ENCODE measurements at places on chromosomes 16 and 17.
A peak's percentile ranks its signal among the peaks of the same experiment; 100 is the strongest.

DNA sequence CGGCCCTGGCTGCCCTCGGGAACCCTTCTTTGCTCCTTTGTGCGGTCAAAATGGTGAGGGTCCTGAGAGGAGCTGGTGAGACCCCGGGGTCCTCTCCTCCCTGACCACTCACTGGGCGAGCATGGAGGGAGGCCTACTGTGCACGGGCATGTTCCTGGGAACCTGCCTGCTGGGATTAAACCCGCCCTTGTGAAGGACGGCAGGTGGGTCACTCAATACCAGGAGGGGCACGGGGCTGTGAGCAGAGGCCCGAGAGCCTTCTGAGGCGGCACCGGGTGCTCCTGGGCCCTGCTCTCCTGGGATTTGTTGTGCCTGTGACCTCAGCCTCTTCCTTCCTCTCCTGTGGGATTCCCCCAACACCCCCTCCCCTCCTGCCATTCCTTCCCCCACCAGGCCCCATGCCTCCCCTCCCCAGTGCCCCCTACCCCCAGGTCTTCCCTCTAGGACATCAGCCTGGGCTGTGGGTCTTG, 19.7 kb downstream of the METRNL start:
- no peak for DNase-seq

- DNase-seq: no peak
Measured at GRCh38 chr17:69884356-69884755, 190.7 kb upstream of the KCNJ16 start.

DNA sequence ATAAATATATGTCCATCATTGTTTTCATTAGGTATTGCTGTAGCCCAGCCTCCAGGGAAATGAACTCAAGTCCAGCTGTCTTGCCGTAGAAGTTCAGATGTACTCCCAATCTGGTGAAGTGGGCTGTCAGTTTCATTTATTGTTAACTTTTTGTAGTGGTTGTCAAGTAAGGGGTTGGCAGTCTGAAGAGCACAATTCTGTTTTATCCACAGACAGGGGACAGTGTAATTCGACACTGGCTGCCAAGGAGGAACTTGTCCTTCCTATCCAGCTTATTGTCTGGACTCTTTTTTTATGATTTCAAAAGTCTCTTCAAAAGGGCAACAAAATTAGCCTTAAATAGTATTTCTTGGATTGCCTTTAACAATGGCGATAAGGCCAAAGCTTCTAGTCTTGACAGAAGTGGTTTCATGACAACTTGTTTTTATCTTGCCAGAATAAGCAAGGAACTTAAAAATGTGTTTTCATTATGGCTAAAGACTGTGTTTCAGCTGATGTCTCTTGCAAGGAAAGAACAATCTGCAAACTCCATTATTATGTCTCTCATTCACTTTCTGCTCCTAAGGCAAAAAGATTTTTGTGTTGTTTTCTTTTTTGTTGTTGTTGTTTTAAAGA, 73.9 kb upstream of the TANC2 start:
- DNase-seq: no peak

DNA sequence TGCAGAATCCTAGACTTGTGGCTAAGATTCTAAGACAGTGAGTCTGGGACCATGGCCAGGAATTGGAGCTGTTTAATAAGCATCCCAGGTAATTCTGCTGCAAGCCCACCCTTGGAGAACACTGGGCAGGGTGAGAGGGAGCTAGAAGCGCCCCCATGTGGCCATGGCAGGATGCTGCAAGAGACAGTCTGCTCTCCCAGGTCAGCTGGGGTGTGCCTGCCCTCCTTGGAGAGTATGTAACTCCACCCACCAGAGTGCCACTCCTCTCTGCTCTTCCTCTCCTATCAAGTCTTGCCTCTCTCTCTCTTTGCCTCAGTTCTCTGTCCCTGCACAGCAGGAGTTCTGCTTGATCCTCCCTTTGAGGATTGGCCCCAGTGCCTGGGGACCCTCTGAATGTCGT, 14.9 kb downstream of the RCVRN start:
- peak; percentile 39 for DNase-seq

GRCh38 chr17:46043606-46044005, 44.6 kb downstream of the STH start:
- no peak for DNase-seq

DNA sequence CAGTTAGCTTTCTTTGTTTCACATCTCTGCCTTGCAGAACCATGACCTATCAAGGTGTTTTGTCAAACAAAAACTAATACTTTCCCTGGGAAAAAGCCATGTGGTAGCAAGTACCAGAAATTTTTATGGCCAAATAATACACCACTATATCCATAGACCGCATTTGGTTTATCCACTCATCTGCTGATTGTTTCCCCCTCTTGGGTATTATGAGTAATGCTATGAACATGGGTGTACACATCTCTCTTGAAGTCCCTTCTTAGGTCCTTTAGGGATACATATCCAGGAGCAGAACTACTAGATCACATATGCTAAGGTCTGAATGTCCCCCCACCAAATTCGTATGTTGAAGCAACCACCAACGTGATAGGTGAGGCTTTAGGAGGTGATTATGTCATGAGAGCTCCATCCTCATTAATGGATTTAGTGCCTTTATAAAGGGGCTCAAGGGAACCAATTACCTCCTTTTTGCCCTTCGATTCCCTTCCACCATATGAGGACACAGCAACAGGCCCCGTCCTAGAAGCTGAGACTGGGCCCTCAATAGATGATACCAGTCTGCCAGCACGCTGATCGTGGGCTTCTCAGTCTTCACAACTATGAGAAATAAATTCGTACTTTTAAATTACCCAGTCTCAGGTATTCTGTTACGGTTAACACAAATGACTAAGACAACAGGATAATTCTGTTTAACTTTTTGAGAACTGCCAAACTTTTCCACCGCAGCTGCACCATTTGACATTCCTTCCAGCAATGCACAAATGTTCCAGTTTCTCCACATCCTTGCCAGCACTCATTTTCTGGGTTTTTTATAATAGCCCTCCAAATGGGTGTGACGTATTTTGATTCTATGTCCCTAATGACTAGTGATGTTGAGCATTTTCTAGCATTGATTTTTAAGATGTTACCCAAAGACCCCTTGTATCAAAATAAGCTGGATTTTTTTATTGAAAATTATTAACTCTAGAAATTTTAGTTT, 30.0 kb downstream of the SIAH1 start:
- DNase-seq: no peak

GRCh38 chr17:68246271-68247028, 1.4 kb upstream of the AMZ2 start:
- DNase-seq: no peak

DNA sequence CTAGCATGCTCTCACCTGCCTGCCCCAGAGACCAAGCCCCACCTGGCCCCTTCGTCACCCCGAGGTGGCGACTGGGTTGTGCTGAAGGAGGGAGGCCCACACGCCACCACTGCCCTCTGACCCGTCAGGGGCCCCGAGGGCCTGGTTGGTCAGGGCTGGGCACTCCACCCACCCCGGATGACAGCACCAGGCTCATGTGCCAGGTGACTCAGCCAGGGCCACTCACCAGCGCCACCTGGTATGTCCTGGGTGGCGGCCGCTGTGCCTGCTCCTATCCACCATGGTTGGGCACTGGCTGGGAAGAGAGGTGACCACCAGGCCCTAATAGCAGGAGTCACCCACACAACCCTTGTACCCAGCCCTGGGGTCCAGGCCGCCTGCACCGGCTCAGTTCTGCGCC, 68.9 kb downstream of the JPH3 start:
- DNase-seq: no peak

GRCh38 chr17:73942703-73943415, 260.6 kb upstream of the RPL38 start:
- DNase-seq: no peak

DNA sequence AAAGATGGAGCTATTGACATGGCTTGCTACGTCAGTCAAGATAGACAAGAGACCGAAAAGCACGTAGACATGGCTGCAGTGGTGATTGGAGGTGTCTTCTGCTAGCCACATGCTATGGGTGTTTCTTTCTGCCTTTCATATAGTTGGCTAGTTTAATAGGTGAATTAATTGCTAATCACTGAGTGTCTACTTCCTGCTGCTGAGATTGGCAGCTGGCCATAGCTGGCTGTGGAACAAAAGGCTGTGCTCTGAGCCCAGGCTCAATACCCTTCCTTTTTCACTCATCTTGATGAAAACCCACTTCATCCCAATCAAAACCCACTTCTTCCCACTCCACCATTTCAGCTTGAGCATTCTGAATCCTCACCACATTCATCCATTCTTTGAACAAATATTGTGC, 221.4 kb upstream of the MAF start:
- no peak for DNase-seq

DNA sequence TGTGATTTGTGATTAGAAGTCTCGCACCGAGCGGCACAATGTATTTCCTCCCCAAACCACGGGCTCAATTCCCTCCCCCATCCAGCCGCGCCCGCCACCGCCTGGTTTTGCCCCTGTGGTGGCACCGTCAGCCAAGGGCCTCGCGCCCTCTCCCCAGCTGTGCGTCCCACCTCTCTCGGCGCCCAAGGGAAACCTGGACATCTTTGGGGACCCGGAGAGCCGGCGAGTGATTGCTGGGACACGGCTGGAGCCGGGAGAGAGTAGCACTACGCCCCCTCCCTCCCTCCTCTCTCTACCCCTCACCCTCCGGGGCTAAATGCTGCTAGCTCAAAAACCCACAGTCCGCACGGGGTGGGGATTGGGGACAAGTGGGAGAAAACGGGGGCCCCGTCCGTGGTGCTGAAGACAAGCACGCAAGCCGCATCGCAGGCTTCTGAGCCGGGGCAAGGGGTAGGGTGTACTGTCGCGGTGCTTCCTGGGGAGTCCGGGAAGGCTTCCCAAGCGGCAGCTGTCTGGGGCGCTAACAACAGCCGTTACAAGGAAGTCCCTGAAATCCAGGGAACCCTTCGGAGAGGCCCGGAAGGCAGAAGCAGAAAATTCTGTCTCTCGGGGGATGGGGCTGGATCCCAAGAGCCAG, 1.4 kb downstream of the CBLN1 start:
- DNase-seq: no peak

DNA sequence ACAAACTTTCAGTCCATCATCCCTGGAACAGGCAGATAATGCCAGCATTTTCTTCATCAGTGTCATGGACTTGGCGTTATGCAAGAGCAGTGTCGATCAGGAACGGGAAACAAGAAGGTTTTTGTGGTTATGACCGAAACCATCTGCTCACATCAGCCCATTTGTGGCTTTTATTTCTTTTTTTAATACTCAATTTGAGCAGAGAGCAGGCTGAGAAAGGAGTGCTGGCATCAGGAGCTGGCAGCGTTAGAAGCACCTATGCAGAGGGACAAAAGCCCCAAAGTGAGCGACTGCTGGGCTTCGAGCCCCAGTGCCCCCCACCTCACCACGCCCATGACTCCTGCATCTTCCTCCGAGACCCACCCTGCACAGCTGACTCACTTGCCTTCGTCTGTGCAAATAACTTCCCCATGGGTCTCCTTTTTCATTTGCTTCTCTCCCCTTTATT, 16.2 kb upstream of the CD300E start:
- DNase-seq: no peak

- DNase-seq: no peak
Measured at GRCh38 chr16:24118126-24118821, 137.9 kb upstream of the CACNG3 start.

Data from NCI-H526 (cell line).